NCI-H2081 treated with DMSO at 0.1 percent for 48 hours (cell line): ENCODE measurements at places on chromosomes 6 and 20.

DNA sequence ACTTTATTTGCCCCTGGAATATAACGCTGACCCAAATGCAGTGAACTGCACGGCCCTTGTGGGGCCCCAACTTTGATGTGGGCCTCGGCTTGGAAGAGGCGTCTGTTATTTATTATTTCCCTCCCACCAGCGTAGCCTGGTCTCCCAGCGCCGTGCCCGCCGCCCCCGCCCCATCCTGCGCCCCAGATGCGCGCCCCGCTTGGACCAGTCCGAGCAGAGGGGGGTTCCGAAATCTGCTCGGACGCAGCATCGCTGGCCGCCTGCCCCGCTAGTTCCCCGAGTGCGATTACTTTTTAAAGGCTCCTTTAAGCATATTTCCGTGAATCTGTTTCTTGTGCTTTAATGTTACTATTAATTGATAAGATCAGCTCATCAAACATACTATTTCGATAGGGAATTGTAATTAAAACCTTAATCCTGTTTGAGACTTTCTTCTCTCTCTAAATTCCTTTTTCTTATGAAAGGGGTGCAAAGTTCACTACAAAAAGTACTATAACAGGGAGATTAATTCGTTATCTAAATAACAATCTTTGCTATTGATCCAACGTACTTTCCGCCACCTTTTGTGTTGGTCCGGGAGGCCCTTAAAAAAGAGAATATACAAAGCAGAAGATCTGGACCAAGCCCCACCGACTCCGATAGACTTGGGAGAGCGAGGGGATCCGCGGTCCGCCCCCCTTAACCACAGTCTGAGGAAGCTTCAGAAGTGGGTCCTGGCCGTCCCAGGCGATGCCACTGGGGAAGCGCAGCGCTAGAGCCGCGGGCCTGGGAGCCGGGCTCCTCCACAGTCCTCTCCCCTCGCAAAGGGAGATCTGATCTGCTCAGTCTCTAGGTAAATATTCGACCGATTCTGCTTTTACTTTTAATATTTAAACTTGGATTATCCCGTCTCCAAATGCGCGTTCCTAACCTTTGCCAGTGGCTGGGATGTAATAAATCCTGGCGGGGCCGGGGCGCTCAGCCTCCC is 10.2 kb downstream of the POU3F2 start:
- no peak for DNase-seq

- no peak for DNase-seq
These were observed 84.9 kb upstream of the HTR1B start for GRCh38 chr6:77548190-77548589.

DNA sequence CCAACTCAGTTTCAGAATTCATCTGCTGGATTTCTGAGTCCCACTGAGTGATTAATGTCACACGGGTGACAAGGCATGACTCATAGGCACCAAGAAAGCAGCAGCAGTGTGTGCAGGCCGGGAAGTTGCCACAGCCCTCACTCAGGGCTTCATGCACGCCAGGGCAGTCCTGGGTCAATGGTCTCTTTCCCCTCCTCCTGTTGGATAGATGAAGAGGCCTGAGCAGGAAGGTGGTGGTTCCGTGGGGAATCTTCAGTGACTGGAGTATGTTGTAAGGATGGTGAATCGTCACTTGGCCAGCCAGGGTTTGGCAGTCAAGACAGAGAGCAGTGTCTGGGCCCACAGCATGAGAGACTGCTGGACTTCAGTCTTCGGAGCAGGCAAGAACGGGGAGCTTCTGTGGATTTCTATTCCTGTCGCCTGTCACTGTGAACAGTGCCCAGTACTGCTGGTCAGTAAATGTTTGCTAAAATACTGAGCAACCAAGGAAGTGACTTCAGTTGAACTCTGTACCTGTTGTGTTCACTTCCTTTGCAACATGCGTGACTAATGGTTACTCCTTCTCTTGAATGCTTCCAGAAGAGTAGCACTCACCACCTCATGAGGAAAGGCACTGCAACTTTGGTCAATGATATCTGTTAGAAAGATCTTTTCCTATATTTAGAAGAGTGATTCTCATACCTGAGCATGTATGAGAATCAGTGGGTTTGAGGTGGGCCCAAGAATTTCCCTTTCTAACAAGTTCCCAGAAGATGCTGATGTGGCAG is 62.0 kb upstream of the CD93 start:
- DNase-seq: no peak

- DNase-seq: no peak
These were observed 32.5 kb downstream of the SRSF3 start for GRCh38 chr6:36626636-36627035.

DNA sequence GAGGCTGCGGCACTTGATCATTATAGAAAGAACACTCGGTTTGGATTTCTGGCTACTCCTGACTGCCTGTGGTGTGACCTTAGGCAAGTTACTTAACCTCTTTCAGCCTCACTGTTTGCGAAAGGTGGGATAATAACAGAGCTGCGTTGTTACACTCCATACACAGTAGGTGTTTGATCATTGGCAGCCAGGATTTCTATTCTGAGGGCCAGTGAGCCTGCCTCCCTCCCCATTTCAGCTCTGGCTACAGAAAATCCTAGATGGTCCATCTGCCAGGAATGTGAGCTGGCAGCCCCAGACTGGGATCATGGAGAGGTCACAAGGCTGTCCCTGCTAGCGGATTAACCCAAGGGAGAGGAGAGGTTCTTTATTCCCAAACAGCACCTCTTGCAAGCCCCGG is 2.7 kb downstream of the KCNB1 start:
- DNase-seq: no peak

DNA sequence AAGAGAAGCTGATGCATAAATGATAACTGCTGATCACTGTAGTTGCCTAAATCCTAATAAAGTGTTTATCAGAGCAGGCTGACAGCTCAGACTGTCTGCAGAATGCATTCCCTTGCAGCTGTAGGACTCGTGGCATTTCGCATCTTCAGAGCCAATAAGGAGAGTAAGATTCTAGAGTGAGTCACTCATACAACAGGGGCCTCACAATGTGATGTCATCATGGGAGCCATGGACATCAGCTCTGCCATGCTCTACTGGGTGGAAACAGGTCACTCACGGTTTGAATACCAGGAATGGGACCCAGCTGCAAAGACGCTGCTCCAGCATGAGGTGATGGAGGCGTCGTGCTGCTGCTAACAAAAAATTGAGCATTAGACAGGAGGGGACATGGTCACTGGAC is 7.4 kb downstream of the FAM209B start:
- DNase-seq: no peak

GRCh38 chr6:37033255-37033654 is 27.8 kb downstream of the FGD2 start:
- DNase-seq: no peak

DNA sequence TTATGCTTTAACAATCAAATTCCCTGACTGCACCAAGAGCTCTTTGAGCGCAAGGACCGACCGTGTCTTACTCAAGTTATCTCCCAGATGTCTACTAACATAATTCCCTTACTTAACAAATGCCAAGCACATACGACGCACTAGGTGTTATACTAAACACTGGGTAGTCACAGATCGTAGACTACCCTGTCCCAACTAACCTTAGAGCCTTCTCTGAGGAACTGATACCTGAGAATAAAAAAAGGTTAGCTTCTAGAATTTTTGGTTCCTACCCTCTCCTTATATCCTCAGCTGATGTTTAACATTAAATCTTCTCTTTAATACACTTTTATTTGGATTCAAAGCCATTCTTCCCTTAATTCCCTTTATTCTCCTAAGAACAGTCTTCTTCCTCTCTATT is 38.5 kb downstream of the EPB41L2 start:
- no peak for DNase-seq

- DNase-seq: no peak
These were observed 151.7 kb upstream of the RPS6KA2 start for GRCh38 chr6:166778776-166779175.

GRCh38 chr20:2521369-2522305 is 12.9 kb upstream of the ZNF343 start:
- DNase-seq: no peak

- no peak for DNase-seq
These were observed 14.4 kb downstream of the ARMC2 start for GRCh38 chr6:108862479-108863191.

- DNase-seq: no peak
These were observed 94.2 kb downstream of the RREB1 start for GRCh38 chr6:7201732-7202541.

- DNase-seq: no peak
These were observed 150.0 kb downstream of the GJA10 start for GRCh38 chr6:90044182-90044832.

GRCh38 chr20:46304361-46304760 is 3.9 kb downstream of the CDH22 start:
- no peak for DNase-seq

GRCh38 chr20:34875642-34876405 is 588 bp upstream of the ACSS2 start:
- DNase-seq: peak; percentile 73

DNA sequence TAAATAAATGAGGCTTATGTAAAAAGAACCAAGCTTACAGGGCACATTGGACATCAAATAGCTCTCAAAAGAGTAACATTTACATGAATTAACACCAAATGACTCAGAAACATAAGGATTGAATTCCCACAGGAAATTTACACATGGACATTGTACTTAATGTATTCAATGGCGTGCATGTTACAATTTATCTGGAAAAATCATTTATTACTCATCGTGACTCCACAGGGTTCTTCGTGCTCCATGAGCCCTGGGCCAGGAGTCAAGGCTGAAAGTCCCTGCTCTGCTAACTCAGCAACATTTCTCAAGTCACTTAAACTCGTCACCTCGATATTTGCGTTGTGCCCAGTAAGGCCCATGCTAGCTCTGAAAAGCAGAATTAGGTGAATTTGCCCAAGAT is 158.5 kb downstream of the PHACTR1 start:
- no peak for DNase-seq

- DNase-seq: no peak
These were observed 233.3 kb downstream of the TINAG start for GRCh38 chr6:54541541-54541940.

DNA sequence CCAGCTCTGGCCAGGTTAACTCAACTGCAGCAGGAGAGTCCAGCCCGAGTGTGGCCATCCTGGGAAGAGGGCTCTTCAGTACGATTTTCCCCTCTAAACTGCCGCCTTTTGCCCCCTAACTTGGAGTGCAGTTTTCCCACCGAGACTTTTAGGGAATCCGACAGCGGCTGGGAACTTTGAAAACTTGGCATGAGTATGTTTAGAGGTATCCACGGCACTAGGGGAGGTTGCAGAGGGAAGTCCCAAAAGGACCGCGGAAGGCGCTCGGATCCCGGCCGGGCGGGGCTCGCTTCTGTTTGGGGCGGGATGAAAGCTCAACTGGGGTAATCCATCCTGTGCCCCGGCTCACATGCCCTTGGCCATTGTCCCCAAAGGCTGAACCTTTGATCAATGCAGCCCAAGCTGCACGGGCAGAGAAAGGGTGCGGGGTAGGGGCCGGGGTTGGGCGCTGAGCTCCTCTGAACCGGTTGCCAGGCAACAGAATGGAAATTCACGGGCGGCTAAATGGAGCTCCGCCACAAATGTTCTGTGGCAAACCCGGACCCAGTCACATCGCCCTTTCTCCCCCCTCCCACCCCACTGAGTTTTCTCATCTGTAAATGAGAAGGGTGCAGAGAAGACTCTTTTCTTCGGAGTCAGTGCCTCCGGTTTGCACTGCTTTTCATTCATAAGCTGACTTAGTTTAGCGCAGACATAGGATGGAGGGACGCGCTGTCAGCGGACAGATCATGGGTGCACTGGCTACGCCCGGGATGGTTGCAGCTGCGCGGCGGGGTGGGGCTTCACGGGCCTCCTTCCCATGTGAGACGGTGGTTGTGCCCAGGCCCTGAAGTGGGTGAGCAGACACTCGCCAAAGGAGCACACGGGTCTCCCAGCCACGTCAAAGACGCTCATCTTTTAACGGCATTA is 2.3 kb downstream of the BMP6 start:
- no peak for DNase-seq

DNA sequence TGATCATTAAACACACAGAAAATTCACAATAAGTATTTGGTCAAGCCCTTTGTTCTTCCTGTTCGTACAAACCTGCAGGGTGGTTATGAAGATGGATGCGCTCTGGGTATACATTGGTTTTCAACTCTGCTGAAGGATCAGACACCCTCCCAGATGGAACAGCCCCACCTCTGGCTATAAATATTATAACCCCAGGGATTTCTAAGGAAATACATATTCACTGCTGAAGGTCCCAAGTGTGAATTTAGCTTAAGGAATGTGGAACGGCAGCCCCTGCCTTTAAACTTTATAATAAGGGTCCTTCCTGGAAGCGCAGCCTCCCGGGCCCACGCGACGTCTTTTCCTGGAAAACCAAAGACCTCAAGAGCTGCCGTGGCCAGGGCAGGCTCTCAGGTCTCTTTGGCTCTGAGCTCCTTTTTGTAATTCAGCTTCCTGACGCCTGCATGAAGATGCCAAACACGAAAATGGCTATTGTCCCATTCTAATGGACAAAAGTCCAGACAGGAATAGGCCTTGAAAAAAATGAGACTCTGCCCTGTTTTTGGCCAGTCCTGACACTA is 172.4 kb upstream of the SSTR4 start:
- DNase-seq: no peak

DNA sequence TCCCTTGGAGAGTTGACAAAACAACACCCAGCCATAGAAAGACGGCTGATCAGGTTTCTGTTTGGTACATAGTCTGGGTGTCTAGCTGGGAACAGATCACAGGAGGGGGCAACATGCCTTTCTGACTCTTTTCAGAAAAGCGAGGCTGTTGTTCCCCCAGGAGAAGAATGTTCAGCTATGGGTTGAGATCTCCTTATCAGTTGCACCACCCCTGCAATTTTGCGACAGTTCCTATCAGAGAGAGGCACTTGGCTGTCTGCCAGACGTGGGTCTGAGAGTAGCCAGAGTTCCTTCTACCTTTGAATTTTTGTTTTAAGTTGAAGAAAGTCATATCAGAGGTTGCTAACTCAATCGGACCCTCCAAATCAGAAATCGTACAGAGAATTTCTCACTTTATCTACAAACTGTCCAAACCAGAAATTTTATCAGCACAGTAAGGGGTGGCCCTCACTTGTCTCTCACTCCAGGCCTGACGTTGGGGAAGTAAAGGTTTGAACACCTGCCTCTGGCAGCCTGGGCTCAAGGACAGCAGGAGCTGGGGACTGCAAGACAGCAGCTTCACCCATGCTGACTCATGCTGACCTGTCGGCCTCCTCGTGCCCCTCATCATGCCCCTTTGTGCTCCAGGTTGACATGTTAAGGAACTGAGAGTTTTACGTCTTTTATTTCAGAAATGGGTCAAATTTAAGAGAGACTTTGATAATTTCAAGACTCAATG is 42.3 kb downstream of the TMC2 start:
- DNase-seq: no peak

GRCh38 chr20:1949347-1950100 is 44.3 kb downstream of the PDYN start:
- DNase-seq: no peak

GRCh38 chr6:68729377-68729903 is 94.4 kb downstream of the ADGRB3 start:
- no peak for DNase-seq
